ENCODE measurements at places on chromosomes 2 and 18.
A peak's percentile ranks its signal among the peaks of the same experiment; 100 is the strongest.

DNA sequence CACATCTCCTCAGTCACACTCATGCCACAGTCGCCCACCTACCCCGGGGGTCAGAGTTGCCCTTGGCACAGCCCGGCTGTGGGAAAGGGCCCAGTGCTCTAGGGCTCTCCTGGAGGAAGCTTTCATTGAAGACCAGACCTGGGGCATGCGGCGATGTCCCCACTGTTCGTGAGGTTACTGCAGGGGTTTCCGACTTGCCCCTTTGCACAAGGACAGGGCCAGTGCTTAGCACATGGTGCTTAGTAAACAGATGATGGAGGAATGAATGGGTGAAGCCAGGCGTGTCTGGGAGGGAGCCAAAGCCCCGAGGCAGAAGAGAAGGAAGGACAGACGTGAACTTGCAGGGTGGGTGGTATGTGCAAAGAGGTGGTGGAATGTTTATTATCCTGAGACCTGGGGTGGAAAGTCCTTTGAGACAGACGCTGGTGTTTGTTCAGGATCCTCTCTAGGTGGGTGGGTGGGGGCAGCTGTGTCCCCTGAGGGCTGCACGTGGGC lies 205.9 kb upstream of the ARL4C start:
- no peak for DNase-seq

- DNase-seq = no peak
Observed at GRCh38 chr2:231930593-231931281, 4.5 kb upstream of the NPPC start.

GRCh38 chr2:14752295-14752694 lies 119.8 kb downstream of the LRATD1 start:
- no peak for DNase-seq

GRCh38 chr18:27750014-27750413 lies 426.9 kb downstream of the CDH2 start:
- DNase-seq = peak; percentile 27

GRCh38 chr18:23816021-23816420 lies 126.8 kb downstream of the LAMA3 start:
- no peak for DNase-seq

GRCh38 chr2:16120591-16121180 lies 180.3 kb downstream of the MYCN start:
- no peak for DNase-seq

DNA sequence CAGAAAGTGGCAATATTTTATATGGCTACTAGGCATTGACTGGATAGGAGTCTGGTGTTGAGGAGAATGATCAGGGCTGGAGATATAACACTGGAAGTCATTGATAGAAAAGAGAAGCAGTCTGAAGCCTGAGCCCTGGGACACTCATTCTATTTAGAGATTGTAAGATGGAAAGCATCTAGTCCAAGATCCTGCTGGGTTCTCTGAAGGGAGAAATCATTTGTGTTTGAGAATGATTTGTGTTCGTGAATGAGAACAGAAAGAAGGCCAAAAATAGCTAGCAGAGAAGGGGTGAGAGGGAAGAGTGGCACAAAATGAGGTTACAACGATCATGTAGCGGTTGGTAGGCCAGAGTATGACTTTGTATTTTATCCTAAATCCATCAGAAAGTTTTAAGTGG lies 7.6 kb upstream of the ALS2 start:
- DNase-seq = no peak

DNA sequence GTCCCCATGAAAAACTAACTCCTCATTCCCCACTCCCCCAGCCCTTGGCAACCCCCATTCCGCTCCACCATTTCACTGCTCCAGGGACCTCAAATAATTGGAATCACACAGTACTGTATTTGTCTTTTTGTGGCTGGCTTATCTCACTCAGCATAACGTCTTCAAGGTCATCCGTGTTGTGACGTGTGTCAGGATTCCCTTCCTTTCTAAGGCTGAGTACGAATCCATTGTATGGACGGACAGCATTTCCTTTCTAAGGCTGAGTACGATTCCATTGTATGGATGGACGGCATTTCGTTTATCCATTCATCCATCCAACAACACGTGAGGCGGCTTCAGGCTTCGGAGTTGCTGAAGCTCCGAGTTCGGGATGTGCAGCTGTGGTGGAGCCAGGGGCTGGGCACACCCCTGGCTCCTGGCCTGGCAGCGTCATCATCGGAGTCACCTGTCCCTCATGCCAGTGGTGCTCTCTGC lies 1.2 kb upstream of the ASB1 start:
- no peak for DNase-seq
